Uterus (tissue), 4 donors: ENCODE measurements at places on chromosomes 16 and 17.

GRCh38 chr16:89651584-89651983 lies 5.9 kb downstream of the CHMP1A start:
- no peak for DNase-seq

GRCh38 chr16:13521356-13521755 lies 398.6 kb upstream of the ERCC4 start:
- no peak for DNase-seq

- no peak for DNase-seq
Observed at GRCh38 chr16:918741-919657, 51.8 kb downstream of the LMF1 start.

GRCh38 chr17:7744416-7744815 lies 26.9 kb downstream of the DNAH2 start:
- no peak for DNase-seq

- no peak for DNase-seq
Observed at GRCh38 chr16:31085873-31086628, 2.7 kb downstream of the PRSS53 start.

DNA sequence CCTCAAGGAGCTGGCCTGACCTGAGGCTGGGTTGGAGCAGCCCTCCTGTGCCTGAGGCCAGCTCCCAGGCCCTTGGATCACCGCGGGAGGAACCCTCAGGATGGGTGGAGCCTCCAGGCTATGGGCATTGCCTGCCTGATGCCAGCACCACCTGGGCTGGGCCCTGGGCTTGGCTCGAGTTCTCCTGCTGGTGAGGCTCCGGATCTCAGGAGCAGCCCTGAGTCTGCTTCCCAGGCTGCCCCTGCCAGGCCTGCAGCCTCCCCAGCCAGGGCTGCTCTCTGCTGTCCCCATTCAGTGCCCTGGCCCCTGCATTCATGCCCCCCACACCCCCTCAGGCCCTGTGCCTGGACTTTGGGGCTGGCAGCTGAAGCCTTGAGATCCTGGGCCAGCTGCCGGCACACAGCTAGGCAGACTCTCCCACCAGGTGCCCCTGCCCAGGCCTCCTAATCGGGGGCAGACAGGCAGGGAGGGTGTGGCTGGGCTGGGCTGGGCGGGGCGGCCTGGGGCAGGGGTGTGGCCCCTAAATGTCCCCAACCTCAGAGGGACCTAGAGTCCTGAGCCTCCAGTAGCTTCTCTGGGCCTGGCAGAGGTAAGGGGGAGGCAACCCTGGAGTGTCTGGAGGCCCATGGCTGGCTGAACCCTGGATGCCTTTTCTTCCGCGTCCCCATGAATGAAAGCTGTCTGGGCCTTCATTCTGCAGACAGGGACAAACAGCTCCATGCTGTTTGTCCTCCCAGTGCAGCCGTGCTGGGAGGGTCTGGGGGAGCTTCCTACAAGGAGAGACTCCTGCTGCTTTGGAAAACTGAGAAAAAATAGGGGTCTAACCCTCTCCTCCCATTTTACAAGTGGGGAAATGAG lies 1.1 kb upstream of the PIGQ start:
- DNase-seq: no peak

GRCh38 chr17:21072745-21073197 lies 30.0 kb upstream of the USP22 start:
- DNase-seq: no peak

DNA sequence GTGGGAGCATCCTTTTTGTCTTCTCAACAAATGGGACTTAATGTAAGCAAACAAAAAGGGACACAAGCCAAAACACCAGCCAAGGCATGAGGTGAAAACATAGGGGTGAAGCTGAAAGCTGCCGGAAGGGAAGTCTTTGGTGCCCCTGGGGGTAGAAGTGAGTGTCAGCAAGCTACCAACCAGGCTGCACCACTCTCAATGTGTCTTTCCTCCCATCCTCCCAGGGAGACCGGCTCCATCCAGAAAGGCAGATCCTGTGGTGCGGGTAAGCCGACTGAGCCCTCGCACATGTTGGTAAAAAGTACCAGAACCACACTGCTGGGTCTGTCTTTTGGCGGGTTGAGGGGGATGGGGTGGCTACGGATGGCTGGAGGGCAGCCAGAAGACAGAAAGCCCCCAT lies 52.0 kb upstream of the SREBF1 start:
- no peak for DNase-seq

DNA sequence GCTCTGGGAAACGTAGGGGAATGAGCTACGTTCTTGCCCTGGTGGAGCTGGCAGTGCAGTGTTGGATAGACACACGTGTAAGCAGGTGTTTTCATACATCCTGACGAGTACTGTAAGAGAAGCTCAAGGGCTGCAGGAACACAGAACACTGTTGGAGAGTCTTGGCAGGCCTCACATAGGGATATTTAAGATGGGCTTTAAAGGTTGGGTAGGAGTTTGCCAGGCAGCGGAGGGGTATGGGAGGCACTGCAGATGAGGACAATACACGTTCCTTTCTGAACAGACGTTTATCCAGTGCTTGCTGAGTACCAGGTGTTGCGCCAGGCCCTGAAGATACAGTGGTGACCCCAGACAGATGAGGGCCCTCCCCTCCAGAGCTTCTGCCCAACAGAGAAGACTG lies 6.3 kb downstream of the KDM8 start:
- DNase-seq: no peak
